CD4-positive, alpha-beta T cell treated with Interleukin-2 at 100 ng/mL for 4 hours (primary cell): ENCODE measurements at places on chromosomes 5 and 9.
A peak's percentile ranks its signal among the peaks of the same experiment; 100 is the strongest.

GRCh38 chr5:61246768-61247307 lies 84.6 kb upstream of the SMIM15 start:
- no peak for DNase-seq

DNA sequence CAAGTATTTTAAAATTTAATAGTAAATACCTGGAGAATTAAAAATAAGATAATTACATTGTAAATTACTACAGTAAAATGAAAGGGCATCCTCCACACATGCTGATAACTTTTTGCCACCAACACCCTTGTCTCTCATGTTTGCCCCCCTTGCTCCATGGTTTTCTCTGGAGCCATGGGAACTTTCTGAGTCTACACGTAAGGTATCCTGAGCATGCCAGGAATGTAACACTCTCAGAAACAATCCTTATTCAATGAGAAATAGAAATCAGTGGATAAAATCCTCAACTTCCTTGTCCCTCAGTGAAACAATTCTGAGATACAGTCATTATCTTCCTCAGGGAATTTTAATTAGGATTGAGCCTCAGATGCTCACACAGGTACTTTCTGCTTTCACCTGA lies 108.9 kb downstream of the IZUMO3 start:
- no peak for DNase-seq

DNA sequence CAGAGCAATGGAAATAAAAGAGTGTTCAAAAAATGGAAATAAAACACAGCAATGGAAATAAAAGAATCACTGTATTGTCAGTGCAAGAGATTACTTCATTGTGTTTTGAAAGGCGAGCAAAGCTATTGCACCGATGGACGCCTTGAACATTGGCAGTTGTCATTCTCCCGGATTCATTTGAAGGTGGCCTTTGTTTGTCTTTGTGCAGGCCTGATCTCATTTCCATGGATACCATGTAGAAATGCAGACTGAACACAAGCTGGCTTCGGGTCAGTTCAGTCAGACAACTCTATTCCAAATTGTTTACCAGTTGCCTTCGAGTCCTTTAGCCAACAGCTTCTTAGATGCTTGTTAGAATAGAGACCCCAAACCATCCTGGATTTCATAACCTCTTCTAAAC lies 8.3 kb downstream of the ITGA2 start:
- no peak for DNase-seq

- DNase-seq = no peak
These were observed 467.9 kb upstream of the DAB2 start for GRCh38 chr5:39892708-39893107.

DNA sequence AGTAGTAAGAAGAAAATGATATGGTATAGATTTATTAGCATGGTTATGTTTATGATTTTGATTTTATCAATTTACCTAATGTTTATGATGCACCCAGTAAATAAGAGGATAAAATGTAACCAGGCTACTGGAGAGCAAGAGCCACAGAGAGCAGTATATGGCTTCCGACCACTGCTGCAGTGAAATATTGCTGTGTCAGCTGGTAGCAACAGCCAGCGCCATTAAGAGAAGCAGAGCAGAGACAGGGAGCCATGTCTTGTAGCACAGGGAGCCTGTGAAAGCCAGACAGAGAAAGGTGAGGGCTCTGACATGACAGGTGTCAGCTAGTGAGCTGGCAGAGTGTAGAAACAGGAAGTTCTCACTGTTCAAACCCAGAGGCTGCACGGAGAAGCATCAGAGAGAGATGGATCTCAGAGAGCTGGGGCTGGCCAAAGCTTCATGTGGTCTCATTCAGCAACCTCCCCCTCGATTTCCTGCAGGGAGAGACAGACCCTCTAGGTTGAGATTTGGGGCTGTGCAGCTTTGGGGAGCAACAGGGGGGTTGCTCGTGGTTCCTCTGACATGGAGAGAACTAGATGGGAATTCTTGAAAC lies 202.1 kb downstream of the MED10 start:
- DNase-seq = no peak

- peak; percentile 12 for DNase-seq
These were observed 415 bp downstream of the XRCC4 start for GRCh38 chr5:83077662-83078261.

DNA sequence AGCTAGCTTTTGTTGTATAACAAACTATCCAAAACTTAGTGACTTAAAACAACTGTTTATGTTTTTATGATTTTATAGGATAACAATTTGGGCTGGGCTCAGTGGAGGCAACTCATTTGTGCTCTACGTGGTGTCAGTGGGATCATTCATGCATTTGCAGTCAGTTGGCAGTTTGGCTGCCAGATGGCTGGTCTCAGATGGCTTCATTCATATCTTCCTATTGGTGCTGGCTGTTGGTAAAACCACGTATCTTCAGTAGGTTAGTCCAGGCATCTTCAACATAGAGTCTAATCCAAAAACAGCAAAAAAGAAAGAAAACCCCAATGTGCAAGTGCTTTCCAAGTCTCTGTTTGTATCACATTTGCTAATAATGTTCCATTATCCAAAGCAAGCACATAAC lies 51.7 kb upstream of the RIC1 start:
- no peak for DNase-seq

DNA sequence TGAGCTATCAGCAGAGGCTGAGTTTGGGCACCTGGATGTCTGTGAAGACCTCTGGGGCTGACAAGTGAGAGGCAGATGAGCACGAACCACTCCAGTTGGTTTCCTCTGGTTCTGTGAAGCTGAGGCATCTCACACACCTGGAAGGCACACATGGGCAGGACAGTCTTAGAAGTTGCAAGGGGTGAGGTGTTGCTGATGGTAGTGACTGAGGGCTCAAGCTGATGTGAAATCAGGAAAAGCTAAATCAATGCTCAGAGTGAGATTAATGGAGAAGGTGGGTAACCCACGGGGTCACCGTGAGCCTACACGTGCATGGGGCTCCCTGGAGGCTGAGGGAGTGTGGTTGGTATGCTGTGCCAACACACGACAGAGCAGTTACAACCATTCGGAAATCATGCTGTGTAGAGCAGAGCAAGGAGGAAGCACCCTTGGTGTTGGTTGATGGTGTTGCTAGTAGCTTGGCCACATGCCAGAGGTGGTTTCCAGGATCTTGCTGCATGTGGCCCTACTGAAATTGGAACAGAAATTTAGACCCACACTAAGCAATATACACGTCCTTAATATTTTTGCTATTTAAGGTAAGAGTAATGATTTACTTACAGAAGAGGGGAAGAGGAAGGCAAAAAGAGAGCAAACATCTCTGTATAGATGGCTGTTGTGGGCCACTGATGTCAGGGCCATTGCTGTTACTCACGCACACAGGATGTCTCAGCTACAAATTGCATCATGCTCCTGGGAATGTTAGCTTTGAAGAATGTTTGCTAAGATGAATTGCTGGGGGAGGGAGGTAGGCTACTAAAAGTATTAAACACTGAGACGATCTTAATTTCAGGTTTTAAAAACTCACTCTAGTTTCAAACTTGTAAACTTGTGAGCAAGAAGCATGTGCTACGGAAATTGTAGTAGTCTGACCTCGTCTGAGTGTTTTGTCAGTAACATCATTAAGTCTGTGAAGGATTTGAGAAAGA lies 170.5 kb downstream of the ARHGEF28 start:
- DNase-seq = peak; percentile 3

GRCh38 chr9:77024776-77025545 lies 5.5 kb downstream of the FOXB2 start:
- DNase-seq = no peak

DNA sequence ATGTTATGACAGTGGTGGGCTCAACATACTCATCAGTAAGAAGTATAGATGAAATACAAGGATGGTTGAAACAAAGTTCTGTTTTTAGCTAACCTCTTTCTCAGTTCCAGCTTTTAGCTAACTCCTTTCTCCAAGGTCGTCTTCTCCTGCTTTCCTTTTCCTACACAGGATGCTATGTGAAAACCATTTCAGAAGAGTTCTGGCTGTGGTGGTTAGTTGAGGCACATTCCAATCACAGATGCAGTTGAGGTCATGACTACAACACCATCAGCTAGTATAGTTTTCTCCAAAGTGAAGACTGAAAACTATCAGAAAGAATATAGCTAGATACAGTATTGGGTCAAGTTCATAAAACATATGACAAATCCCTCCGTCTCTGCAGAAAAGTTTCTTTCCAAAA lies 477.7 kb upstream of the C9orf72 start:
- no peak for DNase-seq

- peak; percentile 56 for DNase-seq
These were observed 4.8 kb upstream of the PLGRKT start for GRCh38 chr9:5442400-5443011.

- no peak for DNase-seq
These were observed 90.1 kb downstream of the NR3C1 start for GRCh38 chr5:143313298-143313852.

DNA sequence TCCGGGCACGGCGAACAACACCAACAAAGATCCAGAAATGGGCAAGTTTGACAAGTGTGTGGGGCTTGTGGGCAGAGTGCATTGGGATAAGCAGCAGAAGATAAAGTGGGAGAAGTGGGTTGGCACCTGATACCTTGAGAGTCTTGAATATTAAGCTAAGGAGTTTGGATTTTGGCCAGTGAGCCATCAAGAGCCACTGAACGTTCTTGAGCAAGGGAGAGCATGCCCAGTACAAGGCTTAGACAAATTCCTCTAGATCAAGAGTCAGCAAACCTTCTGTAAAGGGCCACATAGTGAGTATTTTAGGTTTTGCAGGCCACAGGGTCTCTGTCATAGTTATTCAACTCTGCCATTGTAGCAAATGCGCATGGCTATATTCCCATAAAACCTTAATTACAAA lies 26.6 kb upstream of the TRMT10B start:
- DNase-seq = no peak

DNA sequence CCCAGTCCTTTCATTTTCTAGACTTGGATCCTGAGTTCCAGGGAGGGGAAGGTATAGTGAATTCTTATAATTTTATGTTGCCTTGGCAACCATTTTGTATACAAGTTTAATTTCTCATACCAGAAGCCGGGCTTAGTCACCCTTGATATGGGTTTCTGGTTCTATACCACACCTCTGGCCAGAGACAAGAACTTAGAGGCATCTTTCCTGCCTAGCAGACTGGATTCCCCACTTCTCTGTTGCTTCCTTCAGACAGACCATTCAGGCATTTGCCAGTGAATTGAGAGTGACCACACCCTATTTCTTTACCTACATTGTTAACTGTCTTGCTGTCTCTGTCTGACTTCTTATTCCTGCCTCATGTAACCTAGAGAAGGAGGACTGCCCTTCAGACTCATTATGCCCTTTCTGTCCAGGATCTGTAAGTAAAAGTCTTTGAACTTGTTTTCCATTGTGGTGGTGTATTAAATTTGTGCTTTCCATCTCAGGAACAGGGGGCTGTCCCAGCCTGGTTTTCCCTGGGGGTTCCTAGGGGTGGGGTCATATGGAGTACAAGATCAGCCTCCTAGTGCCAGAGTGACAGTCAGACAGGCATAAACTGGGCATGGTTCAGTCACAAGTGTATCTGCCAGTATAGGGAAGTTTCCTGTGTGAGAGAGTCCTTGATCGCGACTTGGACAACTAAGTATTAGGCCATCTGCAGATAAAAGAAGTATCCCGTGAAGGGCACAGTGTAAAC lies 27.4 kb downstream of the TNFSF8 start:
- peak; percentile 82 for DNase-seq

GRCh38 chr5:56818450-56819037 lies 3.2 kb downstream of the MAP3K1 start:
- no peak for DNase-seq

DNA sequence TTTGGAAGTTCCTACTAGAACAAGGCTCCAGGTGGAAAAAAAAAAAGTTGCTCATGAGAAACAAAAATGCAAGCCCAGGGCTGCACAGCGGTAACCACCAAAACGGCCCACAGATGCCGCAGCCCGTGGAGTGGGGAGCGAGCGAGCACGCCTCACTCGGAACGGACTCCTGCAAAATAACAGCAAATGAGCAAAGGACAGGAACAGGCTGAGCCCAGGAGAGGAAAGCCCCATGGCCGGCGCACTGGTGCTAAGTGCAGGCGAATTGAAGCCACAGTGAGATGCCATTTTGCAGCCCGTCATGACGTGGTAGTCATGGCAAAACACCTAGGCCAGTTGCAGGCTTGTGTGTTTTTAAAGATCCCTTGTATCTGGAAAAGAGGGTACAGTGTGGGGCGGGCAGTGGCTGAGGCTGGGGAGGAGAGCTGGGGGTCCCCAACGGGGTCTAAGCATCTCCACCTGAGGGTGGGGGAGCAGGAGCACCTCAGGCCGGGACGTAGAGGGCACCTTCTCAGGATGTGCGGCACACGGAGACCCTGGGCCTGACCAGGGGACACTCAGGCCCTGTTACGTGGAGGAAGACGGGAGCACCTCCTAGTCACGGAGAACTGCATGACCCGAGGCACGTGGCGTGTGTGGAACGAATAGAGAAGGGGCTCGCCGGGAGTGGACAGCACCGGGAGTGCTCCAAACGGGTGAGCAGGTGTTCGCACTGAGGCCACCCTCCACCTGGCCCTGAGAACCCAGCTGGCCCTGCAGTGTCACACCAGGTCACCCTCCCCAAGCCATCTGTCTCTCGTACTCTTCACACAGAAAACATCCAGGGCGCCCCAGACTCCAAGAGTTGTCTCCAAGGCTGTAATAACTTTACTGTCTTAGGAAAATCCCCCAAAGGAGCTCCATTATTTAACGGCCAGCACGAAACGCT lies 10.7 kb downstream of the GRM6 start:
- no peak for DNase-seq

DNA sequence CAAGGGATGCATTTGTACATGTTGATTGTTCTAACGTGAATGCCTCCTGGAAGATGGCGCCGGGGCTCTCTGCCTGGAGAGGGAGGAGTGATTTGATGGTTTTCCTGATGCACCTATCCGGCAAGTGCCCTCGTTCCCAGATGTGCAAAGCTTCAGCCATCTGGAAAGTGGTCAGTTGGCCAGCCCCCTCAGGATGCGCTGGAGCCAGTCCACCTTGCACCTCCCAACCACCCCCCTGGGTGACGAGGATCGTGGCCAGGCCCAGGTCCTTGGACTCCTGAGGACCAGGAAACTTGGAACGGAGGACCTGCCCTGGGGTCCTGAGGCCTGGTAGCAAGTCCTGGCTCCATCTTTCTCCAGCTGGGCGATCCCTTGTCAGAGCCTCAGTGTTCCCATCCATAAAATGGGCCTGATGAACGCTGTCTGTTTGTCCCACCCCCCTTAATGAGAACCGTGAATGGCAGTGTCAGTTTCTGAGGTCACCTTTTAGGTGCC lies 23.6 kb upstream of the RNU6ATAC start:
- DNase-seq = no peak

GRCh38 chr5:2861605-2862004 lies 110.1 kb upstream of the IRX2 start:
- DNase-seq = no peak

- DNase-seq = no peak
These were observed 229.0 kb upstream of the PAPPA start for GRCh38 chr9:115924669-115924987.

GRCh38 chr9:6838158-6838557 lies 80.4 kb downstream of the KDM4C start:
- DNase-seq = no peak
